Aorta (tissue), 5 donors: ENCODE measurements at places on chromosomes 12 and 14. TPM values are rescaled to one million over a fixed set of nuclear protein-coding genes. Genes with fewer than 3 reads are reported as not detected.

Gene OR6C2
- polyA plus RNA-seq = not detected

Gene SLC4A8
- polyA plus RNA-seq = 0.36 TPM

Gene CIROP
- polyA plus RNA-seq = not detected

Gene FOXG1
- not detected for polyA plus RNA-seq

Gene TROAP
- 1.8 TPM for polyA plus RNA-seq

Gene ENDOU
- 0.74 TPM for polyA plus RNA-seq

Gene KRT2
- 0.50 TPM for polyA plus RNA-seq

Gene ANG
- 20.8 TPM for polyA plus RNA-seq

Gene KLRB1
- polyA plus RNA-seq = not detected

Gene POTEM
- polyA plus RNA-seq = not detected

Gene TTC6
- not detected for polyA plus RNA-seq
